ENCODE measurements at places on chromosomes 2 and 18. TPM values are rescaled to one million over a fixed set of nuclear protein-coding genes. Genes with fewer than 3 reads are reported as not detected.

Gene SERPINB2
- total RNA-seq, result 1.9 TPM

GRCh38 chr2:169119851-169120250 lies 50.5 kb downstream of the DHRS9 start:
- DNase-seq, result no peak

DNA sequence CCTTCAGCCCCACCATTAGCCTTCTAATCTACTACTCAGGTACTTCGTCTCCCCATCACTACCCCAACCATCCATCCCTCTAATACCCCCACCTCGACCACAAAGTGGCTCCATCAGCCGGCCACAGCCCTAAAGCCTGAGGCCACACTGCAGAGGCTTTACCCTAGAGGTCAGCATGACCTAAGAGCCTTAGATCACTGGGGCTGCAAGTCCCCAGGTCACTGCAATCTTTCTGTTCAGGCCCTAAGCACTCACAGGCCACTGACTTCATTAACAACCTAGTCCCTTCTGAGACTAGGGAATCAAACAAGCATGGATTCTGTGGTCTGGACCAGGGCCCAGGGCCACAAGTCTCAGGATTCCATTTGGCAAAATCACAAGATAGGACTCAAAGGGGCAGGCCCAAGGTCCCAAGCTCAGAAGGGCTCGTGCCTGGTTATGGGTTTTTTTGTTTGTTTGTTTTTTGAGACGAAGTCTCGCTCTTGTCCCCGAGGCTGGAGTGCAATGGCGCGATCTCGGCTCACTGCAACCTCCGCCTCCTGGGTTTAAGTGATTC lies 37.0 kb upstream of the PKDCC start:
- DNase-seq, result no peak

DNA sequence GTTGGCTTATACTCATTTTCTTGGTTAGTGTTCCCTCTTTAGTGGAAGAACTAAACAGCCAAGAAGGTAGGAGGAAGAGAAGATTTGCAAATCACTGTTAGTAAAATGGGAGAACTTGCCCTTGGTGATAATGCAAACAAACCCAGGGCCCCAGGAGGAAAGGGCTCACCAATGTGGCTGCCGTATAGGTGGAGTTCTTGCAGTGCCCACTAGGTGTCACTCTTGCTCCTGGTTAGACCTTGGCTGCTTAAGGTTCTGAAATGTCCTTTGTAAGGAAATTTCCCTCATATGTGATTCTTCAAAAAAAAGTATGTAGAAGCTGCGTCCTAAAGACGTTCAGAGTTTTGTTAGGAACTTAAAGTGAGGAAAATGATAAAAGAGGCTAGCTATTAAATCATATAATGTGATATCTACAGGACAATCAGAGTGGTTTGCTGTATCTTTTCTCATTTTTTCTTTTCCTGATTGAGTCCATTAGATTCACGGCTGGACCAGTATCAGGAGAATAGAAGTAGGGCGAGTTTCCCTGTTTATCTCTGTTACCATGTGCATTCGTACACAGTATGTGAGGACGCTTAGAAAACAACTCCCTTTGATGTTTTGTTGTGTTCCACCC lies 48.6 kb downstream of the RPIA start:
- DNase-seq, result peak; percentile 85

Data from spleen (tissue), 13 donors.